ENCODE measurements at places on chromosomes 1 and 21. TPM values are rescaled to one million over a fixed set of nuclear protein-coding genes. Genes with fewer than 3 reads are reported as not detected.

GRCh38 chr1:235093696-235094592 is 34.7 kb downstream of the TOMM20 start:
- H3K27ac ChIP-seq = no peak overlapping the region
- peaks cover 18% of the 10 kb centered on the region for H3K4me1 ChIP-seq
- DNase-seq = peak; percentile 54
- H3K4me3 ChIP-seq = peak overlapping the region; percentile 72
- no peaks in the 10 kb centered on the region for H3K36me3 ChIP-seq

- no peaks in the 10 kb centered on the region for H3K36me3 ChIP-seq
- no peaks in the 10 kb centered on the region for H3K4me1 ChIP-seq
- DNase-seq = no peak
- H3K27me3 ChIP-seq = peaks cover 35% of the 10 kb centered on the region
These were observed 95.7 kb downstream of the PAX7 start for GRCh38 chr1:18726368-18726767.

The KMO gene
- total RNA-seq = not detected

DNA sequence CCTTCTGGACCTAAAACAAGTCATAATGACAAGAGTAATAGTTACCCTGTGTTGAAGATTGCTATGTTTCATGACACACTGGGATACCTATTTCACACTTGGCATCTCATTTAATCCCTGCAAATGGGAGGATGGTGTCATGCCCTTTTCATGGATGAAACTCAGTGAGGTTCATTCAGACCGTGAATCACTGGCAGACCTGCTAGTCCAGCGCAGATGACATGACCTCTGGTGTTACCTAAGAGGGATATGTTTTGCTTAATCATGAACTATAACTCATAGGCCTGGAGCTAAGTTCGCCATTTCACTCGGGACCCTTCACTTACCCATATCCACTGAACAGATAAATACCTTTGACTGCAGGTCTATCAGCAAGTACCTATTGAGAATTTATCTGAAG is 286.6 kb upstream of the FMN2 start:
- DNase-seq = no peak
- H3K4me1 ChIP-seq = peaks cover 28% of the 10 kb centered on the region
- H3K36me3 ChIP-seq = no peaks in the 10 kb centered on the region
- no peak overlapping the region for H3K4me3 ChIP-seq
- no peak overlapping the region for H3K27ac ChIP-seq

DNA sequence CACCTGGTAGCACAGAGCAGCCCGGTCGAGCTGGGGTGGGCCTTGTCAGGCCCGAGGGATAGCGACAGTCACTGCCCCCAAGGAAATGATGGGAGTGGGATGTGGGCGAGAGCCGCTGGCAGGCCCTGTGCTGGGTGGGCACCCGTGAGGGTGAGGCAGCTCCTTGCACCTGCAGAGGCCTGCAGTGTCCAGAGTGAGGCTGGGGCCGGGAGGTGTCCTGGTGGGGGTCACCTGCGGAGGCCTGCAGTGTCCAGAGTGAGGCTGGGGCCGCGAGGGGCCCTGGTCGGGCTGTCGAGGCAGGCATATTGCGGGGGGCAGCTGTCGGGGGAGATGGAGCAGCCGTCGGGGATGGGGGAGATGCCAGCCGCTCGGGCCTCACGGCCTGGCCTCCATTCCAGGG is 49.5 kb downstream of the SLC19A1 start:
- no peaks in the 10 kb centered on the region for H3K27me3 ChIP-seq
- H3K27ac ChIP-seq = no peak overlapping the region
- no peak overlapping the region for H3K4me3 ChIP-seq
- no peaks in the 10 kb centered on the region for H3K4me1 ChIP-seq

DNA sequence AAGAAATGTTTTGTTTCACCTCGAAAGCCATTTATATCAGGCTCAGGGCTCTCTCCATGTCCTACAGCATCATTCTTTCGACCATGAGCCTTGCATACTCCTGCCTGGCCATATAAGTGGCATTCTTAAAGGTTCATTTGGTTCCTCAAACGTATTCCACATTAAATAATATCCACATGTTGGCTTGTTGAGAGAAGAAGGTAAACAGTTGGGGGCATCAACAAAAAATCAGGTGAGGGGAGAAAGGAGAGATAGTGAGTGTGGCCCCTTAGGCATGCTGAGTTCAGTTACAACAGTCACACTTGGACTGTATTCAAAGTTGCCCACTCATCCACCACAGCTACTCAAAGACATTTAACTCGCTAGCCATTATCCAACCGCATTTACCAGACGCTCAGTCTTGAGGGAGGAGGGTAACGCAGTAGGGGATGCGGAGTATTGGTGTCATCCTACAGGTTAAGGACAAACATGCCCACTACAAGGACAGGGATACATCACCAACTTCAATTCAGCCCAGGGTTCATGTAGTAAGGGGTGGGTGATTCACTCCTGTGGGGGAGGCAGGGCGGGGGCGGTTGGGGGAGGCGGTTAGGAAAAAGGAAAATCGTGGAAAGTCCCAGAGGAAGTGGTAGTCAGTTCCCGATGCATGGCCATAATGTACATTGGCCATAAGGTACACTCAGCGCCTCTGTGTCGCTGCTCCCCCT is 1.4 kb downstream of the ZNF697 start:
- H3K4me1 ChIP-seq = peaks cover 68% of the 10 kb centered on the region
- DNase-seq = peak; percentile 77
- H3K27ac ChIP-seq = peak overlapping the region; percentile 93
- H3K27me3 ChIP-seq = no peaks in the 10 kb centered on the region

DNA sequence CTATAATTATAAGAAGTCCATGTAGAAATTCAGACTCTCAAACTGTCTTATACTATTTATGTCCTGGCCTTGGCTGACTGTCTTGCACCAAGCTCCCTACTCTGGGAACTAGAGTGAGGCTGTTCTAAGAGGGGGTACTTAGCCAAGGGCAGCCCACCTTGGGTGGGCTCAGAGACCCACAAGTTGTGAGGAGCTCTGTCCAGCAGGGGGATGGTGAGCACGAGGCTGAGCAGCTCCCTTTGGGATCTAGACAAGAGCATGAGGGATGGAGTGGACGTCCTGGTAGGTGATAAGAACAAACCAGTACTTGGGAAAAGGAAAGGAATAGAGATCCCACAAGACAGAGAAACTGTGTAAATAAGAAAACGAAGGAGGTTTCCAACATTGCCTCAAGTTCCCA is 127.1 kb upstream of the SLC44A3 start:
- H3K27ac ChIP-seq = no peak overlapping the region
- H3K36me3 ChIP-seq = peaks cover 33% of the 10 kb centered on the region
- no peaks in the 10 kb centered on the region for H3K27me3 ChIP-seq
- H3K4me3 ChIP-seq = no peak overlapping the region
- peaks cover 81% of the 10 kb centered on the region for H3K4me1 ChIP-seq

The LYPLA2 gene
- 65.8 TPM for total RNA-seq

DNA sequence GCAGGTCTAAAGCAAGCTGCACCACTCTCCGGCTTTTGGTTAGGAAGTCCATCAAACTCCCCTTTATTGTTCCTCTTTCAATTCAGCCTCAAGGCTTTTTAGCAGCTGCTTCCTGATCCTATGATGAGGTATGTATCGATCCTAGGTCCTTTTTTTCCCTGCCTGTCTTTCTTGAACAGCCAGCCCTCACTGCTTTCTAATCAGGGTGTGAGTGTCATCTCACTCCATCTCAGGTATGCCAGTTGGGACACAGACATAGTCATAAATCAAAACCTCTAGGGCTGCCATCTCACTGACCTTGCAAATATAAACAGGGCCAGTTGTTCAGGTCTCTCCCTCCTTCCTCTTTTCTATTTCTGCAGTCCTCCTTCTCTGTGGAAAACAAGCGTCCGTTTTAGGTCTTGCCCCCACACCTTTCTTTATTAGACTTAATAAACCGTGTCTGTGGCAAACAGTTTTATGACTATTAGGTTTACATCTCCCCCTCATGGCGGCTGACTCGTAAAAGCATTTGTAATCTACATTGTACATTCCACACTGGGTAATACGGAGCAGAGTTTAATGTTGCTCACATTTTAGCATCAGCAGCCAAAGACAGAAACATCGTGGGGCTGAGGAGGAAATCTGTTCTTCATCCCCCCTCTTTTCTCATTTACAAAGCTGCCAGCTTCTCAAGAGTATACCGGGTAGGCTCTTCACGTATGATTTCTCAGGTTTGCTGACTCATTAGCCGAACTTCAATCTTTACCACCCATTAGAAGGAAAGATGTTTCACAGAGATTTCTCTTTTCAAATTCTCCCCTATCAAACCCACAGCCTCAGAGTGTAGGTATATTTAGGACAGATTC is 11.6 kb downstream of the STYXL2 start:
- H3K27ac ChIP-seq = no peak overlapping the region
- H3K36me3 ChIP-seq = no peaks in the 10 kb centered on the region
- no peaks in the 10 kb centered on the region for H3K4me1 ChIP-seq
- no peak overlapping the region for H3K4me3 ChIP-seq

DNA sequence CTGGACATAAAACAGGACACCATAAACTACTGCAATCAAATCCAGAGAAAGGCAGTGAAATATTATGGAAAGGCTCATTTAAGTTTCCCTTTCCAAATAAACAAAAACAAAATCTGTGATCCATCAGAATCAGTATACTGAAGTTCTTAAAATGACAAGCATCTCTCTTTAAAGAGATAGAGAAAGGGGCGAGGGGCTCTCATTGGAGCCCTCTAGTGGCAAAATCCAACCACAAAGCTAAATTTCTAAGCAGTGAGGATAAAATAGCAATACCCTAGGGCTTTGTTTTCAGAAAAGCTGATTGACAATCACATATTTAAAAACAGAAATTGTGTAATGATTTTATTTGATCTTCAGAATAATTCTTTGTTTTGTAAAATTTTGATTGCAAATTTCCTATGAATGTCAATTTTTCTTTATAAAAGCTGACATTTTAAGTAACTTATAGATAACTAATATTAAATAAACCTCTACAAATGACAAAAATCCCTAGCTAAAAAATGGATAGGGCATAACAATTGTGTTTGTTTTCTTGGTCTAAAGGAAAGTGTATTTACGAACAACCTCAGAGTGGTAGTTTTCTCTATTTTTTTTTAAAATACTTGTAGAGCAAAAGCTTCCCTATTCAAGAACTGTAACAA is 138.2 kb downstream of the COL24A1 start:
- H3K36me3 ChIP-seq = no peaks in the 10 kb centered on the region
- H3K4me1 ChIP-seq = 0 out of 2 replicates have a peak, but pooled peaks cover 4% of the 10 kb centered on the region
- no peak overlapping the region for H3K4me3 ChIP-seq
- DNase-seq = peak; percentile 6
- H3K27ac ChIP-seq = no peak overlapping the region

DNA sequence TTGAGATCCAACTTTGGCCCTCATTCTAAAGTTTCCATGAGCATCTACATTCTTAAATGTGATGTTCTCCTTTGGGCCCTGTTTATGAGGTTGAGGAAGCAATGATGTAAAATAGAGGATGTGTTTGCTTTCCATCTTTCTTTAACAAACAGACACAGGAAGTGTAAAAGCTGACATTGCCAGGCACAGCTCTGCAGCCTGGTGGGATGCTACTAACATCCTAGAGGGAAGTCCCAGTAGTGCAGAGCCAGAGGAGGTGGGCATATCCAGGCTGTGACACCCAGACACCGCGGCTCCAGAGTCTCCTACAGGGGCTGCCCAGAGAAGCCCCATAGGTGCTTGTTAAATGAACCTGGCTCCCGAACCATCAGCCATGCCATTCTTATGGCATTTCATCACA is 16.2 kb downstream of the OLFML2B start:
- H3K27ac ChIP-seq = no peak overlapping the region
- no peaks in the 10 kb centered on the region for H3K36me3 ChIP-seq
- H3K4me1 ChIP-seq = peaks cover 27% of the 10 kb centered on the region

- H3K4me3 ChIP-seq = no peak overlapping the region
- peak overlapping the region; percentile 49 for H3K27ac ChIP-seq
- no peaks in the 10 kb centered on the region for H3K36me3 ChIP-seq
- H3K4me1 ChIP-seq = peaks cover 57% of the 10 kb centered on the region
- no peaks in the 10 kb centered on the region for H3K27me3 ChIP-seq
- peak; percentile 75 for DNase-seq
These were observed 219.5 kb downstream of the TPR start for GRCh38 chr1:186155594-186155993.

The FMO5 gene
- 0.27 TPM for total RNA-seq

DNA sequence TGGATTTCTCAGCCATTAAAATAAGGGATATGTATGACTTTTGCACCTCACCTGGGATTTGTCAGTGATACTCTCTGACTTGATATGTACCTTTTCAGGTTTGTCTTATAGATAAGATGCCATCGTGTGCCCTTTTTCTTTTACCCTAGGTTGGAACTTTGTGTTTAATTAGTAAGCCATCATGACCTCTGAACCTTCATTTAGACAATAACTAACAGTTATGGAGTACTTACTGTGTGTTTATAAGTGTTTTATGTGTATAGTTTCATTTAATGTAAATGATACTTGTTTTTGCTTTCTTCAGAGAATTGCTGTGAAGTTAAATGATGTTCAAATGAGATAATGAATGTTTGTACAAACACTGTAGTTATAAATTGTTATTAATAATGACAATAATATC is 14.4 kb downstream of the HS2ST1 start:
- H3K27me3 ChIP-seq = no peaks in the 10 kb centered on the region
- no peak overlapping the region for H3K27ac ChIP-seq
- no peak for DNase-seq
- H3K4me1 ChIP-seq = peaks cover 7% of the 10 kb centered on the region
- peaks cover 14% of the 10 kb centered on the region for H3K36me3 ChIP-seq
- H3K4me3 ChIP-seq = no peak overlapping the region

The INSRR gene
- not detected for total RNA-seq

GRCh38 chr1:205488074-205488723 is 16.3 kb upstream of the CDK18 start:
- H3K4me1 ChIP-seq = peaks cover 3% of the 10 kb centered on the region
- peaks cover 36% of the 10 kb centered on the region for H3K27me3 ChIP-seq
- H3K4me3 ChIP-seq = no peak overlapping the region
- peak; percentile 55 for DNase-seq

DNA sequence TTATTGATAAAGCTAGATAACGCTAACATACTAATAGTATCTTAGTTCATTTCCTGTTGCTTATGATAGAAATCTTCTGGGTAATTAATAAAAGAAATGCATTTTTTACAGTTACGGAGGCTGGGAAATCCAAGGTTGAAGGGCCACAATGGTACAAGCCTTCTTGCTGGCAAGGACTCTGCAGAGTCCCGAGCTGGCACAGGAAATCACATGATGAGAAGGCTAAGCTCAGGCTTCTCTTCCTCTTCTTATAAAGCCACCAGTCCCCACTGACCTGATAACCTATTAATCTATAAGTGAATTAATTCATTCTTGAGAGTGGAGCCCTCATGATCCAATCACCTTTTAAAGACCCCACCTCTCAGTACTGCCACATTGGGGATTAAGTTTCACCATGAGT is 82.6 kb downstream of the GPR161 start:
- no peak overlapping the region for H3K4me3 ChIP-seq
- no peaks in the 10 kb centered on the region for H3K36me3 ChIP-seq
- no peak overlapping the region for H3K27ac ChIP-seq
- DNase-seq = no peak

The TMEM61 gene
- not detected for total RNA-seq

- H3K36me3 ChIP-seq = peaks cover 15% of the 10 kb centered on the region
- no peak for DNase-seq
- no peak overlapping the region for H3K27ac ChIP-seq
- H3K27me3 ChIP-seq = peaks cover 5% of the 10 kb centered on the region
- peaks cover 29% of the 10 kb centered on the region for H3K4me1 ChIP-seq
These were observed 2.8 kb upstream of the SRRM1 start for GRCh38 chr1:24640288-24640687.

DNA sequence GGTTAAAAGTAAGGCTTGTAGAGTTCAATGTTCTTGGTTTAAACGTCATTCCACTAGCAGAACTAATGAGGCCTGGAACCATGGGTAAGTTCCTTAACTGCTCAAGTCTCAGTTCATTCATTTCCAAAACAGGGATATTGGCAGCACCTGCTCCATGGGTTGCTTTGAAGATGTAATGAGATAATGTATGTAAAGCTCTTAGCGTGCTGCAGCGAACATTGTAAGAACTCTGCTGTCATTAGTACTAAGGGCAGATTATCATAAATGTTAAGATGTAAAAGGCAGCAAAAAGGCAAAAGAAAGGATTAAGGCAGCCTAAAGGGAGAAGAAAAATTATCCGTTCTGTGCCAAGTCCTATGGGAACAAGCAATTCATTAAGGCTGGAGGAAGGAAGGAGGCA is 129.1 kb upstream of the NGF start:
- H3K4me3 ChIP-seq = no peak overlapping the region
- no peak for DNase-seq
